ENCODE measurements at places on chromosomes 4 and X. TPM values are rescaled to one million over a fixed set of nuclear protein-coding genes. Genes with fewer than 3 reads are reported as not detected.

SPACA5 gene
- total RNA-seq: not detected

NDP gene
- 0.20 TPM for total RNA-seq

PABPC1L2A gene
- not detected for total RNA-seq

DNA sequence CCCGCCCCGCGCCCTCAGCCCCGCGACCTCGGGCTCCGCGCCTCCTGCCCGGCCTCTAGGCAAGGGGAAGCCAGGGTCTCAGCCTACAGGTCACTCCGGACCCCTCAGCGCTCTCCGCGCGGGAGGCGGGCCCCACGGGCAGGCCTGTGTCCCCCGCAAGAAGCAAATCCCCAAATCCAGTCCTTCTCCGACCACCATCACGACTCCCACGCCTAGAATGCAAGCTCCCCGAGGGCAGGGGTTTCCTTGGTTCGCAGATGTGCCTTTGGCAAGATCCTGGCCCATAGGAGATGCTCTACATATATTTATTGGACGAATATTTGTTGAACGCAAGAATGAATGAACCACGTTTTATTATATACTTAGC is 260 bp upstream of the CCDC149 start:
- no peak for DNase-seq

DNA sequence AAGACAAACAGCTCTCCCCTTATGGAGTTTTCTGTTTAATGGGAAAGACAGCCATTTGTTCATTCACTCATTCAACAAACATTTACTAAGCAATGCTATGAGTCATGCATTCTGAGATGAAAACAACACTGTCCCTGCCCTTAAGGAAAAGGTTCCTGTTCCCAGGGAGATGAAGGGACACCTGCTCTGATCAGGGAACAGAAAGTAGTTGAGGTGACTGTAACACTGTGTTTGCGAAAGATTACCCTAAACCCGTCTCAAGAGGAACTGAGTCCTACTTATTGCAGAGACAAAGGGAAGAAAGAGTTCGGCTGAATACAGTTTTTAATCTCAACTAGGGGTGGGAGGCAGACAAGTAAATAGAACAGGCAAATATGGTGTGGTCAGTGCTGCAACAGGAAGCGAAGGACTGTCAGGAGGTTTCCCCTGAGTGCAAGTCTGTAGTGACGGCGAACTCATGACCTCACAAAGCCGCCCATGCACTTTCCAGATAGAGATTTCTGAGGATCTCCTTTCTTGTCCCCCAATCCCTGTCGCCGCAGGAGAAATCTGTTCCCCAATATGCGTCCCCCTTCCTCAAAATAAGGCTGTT is 712 bp downstream of the STX18 start:
- DNase-seq: no peak

GRCh38 chr4:163846008-163846407 is 351.5 kb downstream of the TMA16 start:
- no peak for DNase-seq

DNA sequence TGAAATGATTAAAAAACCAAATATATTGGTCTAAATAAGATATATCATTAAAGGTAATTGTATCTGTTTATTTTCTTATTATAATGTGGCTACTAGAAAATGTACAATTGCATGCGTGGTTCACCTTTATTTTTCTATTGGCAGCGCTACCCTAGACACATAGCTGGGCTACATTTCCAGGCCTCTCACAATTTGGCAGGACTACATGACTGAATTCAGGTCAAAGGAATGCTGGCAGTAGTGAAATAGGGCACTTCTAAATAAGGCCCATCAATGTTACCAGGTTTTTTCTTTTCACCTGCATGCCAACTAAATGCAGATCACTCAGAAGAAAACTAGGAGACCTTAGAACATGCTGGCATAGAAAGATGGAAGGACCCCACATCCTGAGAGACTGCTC is 1072.9 kb upstream of the SLIT2 start:
- no peak for DNase-seq
